RPMI8226 (cell line): ENCODE measurements at places on chromosomes 5 and 9.

- no peak for DNase-seq
Measured at GRCh38 chr5:60830581-60831127, 13.4 kb downstream of the ELOVL7 start.

GRCh38 chr5:133995341-133995740, 9.4 kb downstream of the VDAC1 start:
- DNase-seq, result no peak

DNA sequence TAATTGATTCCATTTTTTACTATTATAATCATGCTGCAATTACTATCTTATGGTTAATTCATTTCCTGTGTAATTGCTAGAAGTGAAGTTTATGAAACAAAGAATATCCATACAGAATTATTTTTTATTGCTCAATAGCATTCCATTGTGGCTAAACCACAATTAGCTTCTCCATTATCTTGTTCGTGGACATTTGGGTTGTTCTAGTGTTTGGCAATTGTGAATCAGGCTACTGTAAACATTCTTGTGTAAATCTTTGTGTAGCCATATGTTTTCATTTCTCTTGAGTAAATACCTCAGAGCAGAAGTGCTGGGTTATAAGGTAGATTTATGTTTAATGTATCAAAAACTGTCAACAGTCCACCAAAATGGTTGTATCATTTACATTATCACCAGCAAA, 341.1 kb downstream of the MAT2B start:
- DNase-seq, result no peak

DNA sequence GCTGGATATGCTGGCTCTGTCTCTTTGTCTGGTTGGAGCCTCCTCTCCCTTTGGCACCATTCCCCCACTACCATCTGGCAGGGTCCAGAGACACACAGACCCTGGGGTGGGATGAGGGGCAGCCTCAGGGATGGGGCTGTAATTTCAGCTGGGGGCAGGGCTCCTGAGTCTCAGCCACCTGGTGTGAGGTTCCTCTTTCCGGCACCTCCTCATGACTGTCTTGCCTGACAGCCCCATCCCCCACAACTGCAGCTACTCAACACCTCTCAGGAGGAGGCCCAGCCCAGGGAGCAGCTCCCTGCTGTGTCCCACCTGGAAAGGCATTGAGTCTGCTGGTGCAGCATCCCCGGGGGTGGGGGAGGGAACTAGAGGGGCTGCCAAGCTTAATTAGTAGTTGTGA, 11.7 kb upstream of the RPS14 start:
- peak; percentile 82 for DNase-seq

- DNase-seq, result no peak
Measured at GRCh38 chr9:35353731-35354365, 136.1 kb upstream of the RUSC2 start.

DNA sequence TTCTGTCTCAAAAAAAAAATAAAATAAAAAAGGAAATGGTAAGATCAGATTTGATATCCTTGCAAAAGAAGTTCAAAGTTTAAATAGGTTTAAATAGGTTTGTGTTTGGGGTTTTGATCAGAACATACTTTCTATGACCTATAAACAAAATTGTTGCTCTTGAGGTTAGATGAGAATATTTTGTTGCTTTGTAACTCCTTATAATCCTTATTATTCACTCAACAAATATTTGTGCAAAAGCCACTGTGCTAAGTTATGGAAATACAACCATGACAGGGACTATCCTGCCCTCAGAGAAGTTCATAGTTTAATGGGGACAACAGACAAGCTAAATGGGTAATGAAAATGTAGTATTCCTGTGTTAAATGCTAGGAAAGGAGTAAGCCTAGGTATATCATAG, 71.5 kb downstream of the INVS start:
- no peak for DNase-seq

DNA sequence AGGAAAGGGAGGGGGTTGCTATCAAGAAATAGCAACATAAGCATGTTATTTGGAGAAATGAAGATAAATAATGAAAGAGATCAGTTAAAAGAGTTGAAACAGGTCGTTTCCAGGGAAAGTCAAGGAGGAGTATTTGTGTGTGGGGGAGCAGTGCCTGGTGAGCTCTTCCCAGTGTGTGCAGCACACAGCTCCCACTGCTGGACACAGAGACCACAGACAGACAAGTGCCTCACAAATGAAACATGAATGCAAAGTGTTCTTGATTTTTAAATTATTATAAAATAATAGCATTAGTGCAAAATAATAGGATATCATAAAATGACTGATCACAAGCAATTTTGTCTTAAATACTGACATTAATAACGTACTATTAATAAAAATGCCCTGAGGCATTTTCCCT, 40.8 kb downstream of the LIFR start:
- no peak for DNase-seq

DNA sequence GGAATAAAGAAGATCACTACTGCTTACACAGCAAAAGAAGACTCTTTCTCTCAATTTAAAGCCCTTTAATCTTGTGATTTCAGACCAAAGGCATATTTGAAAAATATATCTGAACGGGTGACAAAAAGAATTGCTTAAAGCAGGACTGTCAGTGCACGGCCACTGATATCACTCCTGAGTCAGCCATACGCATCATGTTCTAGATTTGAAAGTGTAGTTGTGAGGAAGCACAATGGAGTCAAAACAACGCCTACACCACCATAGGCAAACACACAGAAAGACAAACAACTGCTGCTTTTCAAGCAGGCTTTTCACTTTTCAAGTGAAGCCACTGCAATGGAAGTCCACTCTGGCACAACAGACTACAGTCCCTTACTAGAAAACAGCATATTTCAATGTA, 141.7 kb downstream of the AUH start:
- DNase-seq, result no peak

- DNase-seq, result no peak
Measured at GRCh38 chr9:122236681-122237080, 7.9 kb upstream of the LHX6 start.
